ENCODE measurements at places on chromosomes 1 and 21.

GRCh38 chr1:227906550-227907071 lies 41.1 kb downstream of the WNT9A start:
- no peak for DNase-seq

DNA sequence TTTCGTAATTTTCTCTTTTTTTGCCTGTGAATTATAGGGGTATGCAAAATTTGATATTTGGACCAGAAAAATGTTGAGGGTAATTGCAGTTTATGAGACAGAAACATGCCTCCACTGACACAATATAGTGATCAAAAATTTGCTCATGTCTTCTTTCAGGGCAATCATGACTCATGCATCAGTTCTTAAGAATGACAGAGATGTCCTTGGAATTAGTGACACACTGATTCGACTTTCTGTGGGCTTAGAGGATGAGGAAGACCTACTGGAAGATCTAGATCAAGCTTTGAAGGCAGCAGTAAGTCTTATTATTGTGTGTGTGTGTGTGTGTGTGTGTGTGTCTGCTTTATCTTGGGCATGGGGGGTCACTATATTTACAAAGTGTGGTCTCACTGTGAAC lies 27.5 kb downstream of the CTH start:
- no peak for DNase-seq

DNA sequence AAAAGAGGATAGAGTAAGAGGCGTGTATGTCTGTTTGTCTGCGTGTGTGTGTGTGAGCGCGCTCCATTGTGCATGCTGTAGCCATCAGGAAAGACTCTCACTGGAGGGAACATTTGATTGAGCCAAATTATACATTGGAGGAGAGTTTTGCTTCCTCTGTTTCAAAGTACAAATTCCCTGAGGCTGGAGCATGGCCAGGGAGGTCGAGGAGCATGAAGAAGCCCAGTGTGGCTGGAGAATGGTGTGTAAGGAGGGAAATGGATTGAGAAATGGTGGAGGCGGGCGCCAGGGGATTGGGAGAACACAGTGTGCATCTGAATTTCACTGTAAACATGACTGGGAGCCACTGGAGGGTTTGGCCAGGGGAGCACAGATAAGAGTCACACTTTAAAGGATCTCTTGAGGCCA lies 22.1 kb upstream of the EFNA1 start:
- DNase-seq = no peak

GRCh38 chr1:234495231-234495990 lies 16.4 kb upstream of the TARBP1 start:
- DNase-seq = no peak

- DNase-seq = no peak
Observed at GRCh38 chr21:41769933-41770332, 3.1 kb upstream of the RIPK4 start.

- DNase-seq = no peak
Observed at GRCh38 chr1:200706111-200706814, 32.4 kb upstream of the CAMSAP2 start.

- no peak for DNase-seq
Observed at GRCh38 chr1:205535866-205536758, 31.6 kb downstream of the CDK18 start.

DNA sequence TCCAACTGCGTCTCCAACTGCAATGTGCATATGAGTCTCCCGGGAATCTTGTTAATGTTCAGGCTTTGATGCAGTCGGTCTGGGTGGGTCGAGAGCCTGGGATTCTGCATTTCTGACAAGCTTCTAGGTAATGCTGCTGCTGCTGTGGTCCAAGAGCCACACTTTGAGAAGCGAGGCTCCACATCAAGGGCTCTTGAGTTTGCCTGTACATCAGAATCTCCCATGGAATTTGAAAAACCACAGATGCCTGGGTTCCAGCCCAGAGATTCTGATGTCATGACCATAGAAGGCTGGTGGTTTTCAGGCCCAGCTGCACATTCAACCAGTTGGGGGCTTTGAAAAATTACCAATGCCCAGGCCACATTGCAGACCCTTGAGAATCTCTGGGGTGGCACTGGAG lies 93.9 kb upstream of the TARDBP start:
- no peak for DNase-seq

DNA sequence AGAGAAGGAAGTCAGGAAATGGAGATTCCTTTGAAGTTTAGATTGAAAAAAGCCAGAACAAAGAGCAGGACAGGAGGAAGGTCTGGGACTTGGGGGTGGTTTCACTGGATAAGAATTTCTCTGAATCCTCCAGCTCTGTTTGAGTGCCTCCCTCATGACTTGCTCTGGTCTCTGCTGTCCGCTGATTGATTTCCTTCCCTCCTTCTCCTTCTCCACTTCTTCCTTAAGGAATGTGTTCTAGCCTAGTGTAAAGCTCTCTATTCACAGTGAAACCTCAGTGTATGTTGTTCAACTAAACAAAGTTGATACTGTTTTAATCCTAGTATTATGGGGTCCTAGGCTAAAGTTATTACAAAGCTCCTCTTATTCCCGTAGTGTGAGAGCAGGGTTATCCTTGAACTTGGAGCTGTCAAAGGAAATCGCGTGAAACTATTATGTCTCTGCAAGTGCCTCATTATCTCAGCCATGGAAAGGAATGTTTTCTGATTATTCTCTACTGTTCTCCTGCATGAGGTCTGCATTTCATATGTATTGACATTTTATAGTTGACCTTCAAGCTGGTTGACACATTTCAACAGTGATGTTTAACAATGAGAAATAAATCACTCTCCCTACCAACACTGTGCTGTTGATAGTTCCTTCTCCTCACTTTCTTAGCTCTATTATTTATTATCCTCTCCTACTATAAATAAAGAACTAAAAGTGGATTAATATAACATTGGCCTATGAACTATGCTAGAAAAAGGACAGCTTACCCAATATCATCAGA lies 82.7 kb upstream of the KCTD3 start:
- no peak for DNase-seq

- DNase-seq = no peak
Observed at GRCh38 chr1:55517036-55517435, 301.9 kb upstream of the USP24 start.

DNA sequence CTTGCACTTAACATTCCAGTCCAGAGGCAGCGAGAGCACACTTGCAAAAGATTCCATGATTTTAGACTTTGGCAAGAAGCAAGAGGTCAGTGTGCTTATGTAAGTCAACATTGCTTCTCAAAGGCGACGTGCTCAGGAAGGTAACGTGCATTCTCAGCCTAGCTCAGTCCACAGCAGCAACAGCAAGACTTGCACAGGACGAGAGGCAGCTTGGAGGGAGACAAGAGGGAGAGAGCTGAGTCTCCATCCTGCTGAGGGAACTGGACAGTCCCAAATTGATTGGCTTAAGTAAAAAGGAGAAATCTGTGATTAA lies 56.5 kb downstream of the PTP4A2 start:
- DNase-seq = no peak

- DNase-seq = no peak
Observed at GRCh38 chr1:27071049-27071416, 58.4 kb upstream of the TENT5B start.

- DNase-seq = peak; percentile 14
Observed at GRCh38 chr1:90133133-90133532, 138.2 kb downstream of the ZNF326 start.

DNA sequence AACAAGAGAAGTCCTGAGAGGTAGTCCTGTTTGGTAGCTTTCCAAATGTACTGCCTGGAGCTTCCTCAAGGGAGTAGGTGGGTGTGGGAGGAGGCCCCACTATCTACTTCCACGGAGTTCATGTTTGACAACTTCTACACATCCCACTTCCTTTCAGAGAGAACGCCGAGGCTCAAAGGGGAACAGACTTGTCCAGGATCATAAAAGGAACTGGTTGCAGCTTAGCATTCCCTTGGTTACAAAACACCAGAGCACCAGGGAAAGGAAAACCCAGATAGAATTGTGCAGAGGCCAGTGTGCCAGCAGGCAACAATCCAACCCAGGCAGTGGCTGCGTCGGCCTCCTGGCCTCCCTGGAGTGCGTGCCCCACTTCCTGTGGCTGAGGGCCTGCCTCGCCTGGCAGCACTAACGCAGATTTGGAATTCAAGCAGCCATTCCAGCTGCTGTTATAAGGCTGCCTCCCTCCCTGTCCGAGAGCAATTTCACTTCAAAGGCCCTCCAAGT lies 4.2 kb upstream of the RAP1GAP start:
- DNase-seq = no peak

DNA sequence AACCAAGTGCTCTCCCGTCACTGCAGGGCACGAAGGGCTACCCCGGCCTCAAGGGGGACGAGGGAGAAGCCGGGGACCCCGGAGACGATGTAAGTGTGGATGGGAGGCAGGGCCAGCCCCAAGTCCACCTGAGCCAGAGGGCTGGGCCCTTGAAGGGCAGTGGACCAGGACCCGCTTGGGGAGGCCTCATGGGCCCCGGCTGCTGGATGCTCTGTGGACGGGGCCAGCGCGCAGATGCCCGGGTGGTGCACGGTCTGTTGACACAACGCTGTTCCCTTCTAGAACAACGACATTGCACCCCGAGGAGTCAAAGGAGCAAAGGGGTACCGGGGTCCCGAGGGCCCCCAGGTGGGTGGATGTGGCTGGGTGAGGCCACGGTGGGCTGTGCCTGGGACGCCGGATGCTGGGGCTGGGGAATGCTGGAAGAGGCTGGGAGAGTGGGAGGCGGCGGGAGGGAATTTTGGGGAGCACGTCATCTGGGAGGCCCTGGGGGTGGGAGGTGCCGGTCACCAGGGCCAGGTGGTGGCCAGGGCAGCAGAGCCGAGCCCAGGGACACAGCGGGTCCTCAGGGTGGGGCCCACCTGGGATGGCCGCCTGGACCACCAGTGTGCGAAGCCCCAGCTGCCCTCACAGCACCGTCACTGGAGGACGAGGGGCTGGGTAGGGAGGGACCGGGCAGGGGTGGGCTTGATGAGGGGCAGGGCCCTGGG lies 17.5 kb downstream of the COL6A1 start:
- DNase-seq = no peak

- DNase-seq = no peak
Observed at GRCh38 chr1:241485145-241485544, 34.4 kb downstream of the FH start.

- DNase-seq = no peak
Observed at GRCh38 chr1:230220478-230220877, 153.4 kb downstream of the GALNT2 start.

- DNase-seq = no peak
Observed at GRCh38 chr1:112626193-112626592, 6.6 kb downstream of the CAPZA1 start.

DNA sequence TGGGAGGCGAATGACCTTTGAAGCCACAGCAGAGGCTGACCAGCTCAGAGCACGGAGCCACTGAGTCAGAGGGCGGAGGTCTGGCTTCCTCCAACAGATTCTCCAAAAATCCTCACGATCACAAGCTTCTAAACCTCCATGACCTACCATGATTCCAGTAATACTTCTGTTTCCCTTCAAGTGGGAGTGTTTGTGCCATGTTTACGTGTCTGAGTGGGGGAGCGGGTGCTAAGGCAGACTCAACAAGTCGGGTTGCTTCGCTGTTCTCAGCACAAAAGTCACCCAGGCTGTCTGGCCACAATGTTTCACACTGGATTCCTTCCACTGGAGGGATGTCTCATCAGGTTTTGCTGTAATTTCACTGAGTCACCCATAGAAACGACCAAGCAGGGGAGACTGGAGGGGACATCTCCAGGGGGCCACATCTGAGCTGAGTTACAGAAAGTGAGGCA lies 86.2 kb downstream of the SLC66A1 start:
- DNase-seq = no peak

GRCh38 chr1:195745189-195746010 lies 862.8 kb downstream of the KCNT2 start:
- DNase-seq = peak; percentile 55

DNA sequence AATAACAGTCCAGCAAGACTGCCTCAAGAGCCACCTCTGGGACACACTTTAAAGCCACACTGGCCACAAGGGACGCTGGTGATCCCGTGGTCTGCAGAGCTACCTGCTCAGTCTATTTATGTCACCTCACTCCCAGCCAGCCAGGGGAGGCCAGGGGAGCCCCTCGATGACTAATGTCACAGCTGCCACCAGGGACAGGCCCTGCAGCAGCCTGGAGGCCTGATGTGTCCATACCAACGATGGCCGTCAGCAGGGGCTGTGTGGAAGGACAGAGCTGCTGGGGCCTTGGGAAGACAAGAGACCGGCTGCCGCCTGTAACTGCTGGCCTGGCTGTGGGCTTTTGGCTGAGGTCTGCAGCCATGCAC lies 71.0 kb downstream of the SIK1 start:
- DNase-seq = no peak

GRCh38 chr1:17627239-17628052 lies 87.9 kb downstream of the ARHGEF10L start:
- no peak for DNase-seq

DNA sequence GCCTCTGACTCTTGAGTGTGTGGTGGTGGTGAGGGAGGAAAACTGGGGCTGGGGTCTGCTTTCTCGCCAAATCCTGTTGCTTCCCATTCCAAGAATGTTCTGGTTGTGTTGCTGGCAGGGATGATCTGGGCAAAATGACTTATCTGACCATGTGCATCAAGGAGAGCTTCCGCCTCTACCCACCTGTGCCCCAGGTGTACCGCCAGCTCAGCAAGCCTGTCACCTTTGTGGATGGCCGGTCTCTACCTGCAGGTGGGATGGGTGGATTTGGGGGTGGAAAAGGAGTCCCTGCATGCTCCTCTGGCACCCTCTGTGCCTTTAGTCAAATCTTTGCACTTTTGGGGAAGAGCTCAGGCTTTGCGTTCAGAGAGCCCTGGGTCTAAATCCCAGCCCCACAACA lies 18.1 kb downstream of the CYP4B1 start:
- no peak for DNase-seq

GRCh38 chr1:116832308-116832931 lies 77.3 kb upstream of the PTGFRN start:
- no peak for DNase-seq

DNA sequence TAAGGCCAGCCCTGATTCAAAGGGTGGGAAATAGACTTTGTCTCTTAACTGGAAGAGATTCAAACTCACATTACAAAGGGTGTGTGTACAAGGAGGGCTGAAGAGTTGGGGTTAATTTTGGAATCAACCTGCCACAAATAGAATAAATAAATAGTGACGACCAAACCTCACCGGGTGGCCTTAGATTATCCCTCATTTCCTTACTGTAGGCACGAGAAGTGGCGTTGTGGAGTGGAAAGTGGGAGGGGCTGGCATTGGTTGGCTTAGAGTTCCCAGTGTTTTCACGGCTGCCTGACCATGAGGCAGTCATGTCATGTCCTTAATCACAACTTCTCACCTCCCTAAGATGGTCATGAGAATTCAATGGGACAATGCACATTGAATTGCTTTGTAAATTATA lies 21.3 kb upstream of the RUNX1 start:
- no peak for DNase-seq

- no peak for DNase-seq
Observed at GRCh38 chr1:213320191-213320870, 269.3 kb downstream of the RPS6KC1 start.

GRCh38 chr21:17709266-17709611 lies 96.5 kb upstream of the BTG3 start:
- no peak for DNase-seq

Measured in NCI-H1048 (cell line).